ENCODE measurements at places on chromosomes 16 and 17.

DNA sequence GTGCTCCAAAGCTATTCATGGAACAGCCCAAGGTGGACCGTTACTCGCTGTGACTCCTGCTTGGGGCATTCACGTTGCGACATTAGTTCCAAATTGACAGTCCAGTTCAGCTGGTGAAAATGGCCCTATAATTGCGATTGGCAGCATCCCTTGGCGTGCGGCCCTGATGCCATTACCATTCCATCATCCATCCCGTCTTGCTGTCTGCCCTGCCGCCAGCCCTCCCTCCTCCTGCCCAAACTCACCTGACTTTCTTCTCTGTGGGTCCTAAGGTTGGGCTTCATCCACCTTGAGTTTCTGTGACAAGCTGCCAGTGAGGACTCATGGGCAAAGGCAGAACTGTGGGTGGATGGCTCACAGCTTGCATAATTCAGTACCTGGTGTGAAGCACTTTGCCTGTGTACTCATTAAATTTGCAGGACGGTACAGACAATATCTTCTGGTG, 104.6 kb downstream of the RPTOR start:
- DNase-seq: no peak

DNA sequence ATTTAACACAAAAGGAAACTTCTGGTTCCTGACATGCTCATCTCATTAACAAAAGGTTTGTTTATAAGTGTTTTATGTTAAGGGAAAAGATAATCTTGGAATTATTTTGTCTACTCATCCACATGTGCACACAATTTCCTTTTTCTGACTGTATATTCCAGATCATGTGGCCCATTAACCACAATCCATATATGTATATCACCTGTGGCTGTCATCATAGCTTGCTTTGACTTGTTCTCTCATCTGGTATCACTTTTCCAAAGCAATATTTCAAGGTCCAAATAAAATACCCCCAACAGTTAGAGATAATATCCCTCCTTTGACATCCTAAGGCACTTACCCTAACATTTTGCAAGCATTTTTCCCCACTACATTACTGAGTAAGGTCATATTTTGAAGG, 856.1 kb downstream of the CDH11 start:
- no peak for DNase-seq

DNA sequence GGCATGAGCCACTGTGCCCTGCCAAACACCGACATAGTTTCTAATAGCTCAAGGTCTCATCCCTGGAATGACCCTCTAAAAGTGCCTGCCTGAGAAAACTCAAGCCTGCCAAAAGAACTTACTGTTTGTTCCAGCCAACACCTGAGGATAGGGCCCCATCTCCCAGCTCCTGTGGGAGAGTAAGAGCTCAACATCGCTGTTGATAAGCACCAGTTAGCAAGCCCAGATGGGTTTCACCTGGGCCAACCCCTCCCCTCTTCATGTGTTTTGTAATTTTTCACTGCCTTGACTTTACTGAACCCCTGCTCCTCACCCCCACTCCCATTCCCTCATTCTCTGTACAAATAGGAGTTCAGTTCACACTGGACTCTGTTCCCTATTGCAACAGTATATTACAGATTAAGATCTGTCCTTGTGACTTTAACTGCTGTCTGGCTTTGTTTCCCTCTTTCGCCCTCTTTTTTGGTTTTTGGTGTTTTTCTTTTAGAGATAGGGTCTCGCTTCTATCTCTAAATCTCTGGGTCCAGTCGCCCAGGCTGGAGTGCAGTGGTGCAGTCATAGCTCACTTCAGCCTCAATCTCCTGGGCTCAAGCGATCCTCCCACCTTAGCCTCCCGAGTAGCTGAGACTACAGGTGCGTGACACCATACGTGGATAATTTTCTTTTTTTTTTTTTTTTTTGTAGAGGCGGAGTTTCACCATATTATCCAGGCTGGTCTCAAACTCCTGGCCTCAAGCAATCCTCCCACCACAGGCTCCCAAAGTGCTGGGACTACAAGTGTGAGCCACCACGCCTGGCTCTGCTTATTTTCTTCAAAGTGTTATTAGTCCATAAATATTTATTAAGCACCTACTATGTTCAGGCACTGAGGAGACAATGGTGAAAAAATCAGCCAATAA, 12.3 kb downstream of the NUPR1 start:
- no peak for DNase-seq

- no peak for DNase-seq
Observed at GRCh38 chr17:44355642-44356099, 8.0 kb downstream of the FAM171A2 start.

GRCh38 chr16:73060892-73061490, 13.1 kb upstream of the ZFHX3 start:
- DNase-seq: no peak

GRCh38 chr16:87780385-87780989, 14.7 kb upstream of the KLHDC4 start:
- no peak for DNase-seq

- no peak for DNase-seq
Observed at GRCh38 chr17:32814836-32815235, 62.1 kb downstream of the MYO1D start.

GRCh38 chr17:72063262-72063661, 57.6 kb upstream of the SOX9 start:
- DNase-seq: no peak

DNA sequence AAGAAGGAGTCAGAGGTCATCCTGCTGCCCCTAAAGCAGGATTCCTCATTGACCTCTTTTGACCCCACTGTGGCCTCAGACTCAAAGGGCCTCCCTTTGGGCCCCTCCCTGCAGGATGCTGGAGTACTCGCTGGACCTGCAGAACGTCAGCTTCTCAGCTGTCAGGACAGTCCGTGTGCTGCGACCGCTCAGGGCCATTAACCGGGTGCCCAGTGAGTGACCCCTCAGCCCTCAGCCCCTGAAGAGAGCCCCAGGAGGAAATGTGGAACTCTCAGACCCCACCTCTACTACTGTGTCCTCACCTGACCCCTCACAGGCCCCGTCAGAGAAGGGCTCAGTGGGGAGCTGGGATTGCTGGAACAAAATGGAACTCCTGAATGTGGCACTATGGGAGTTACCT, 9.1 kb downstream of the CACNA1G start:
- no peak for DNase-seq
